ENCODE measurements at places on chromosomes 2 and 18. TPM values are rescaled to one million over a fixed set of nuclear protein-coding genes. Genes with fewer than 3 reads are reported as not detected.
A peak's percentile ranks its signal among the peaks of the same experiment; 100 is the strongest.

DNA sequence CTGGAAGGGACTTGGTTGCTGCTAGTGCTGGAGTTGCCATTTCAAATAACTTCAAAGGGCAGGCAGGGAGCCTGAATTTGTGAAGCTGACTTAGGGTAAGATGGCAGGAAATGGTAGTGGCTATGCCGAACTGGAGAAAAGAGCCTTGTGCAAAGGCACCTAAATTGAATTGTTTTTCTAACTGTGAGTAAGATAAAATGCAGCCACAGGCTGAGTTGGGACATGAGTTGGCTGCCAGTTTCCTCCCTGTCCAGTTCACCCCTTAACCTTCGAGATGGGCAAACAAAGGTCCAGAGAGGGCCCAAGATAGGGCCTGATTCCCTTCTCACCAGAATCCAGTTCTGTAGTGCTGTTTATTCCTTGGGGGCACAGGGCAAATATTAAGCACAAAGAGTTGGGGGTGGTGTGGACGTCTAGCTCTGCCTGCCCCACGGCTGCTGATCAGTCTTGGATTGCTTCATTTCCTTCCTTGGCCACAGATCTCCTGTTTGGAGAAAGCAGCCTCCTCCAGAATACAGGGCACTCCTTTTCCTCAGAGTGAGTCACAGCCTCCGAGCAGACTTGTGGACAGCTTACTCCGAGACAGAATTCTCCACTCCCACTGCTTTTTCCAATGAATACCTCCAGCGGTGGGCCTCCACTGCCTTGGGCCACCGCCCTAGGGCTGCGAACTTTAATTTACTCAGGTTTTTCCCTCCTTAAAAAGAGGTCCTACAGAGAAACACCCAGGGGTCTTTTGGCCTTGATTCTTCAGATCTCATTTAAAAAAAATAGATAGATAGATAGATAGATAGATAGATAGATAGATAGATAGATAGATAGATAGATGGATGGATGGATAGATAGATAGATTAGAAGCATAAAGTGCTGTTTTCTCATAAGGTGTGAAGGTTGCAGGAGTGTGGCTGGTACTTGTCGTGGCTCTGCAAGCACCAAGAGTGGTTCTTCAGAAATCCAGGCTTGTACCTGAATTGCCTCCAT, 18.4 kb upstream of the SLC20A1 start:
- DNase-seq: peak; percentile 78

DNA sequence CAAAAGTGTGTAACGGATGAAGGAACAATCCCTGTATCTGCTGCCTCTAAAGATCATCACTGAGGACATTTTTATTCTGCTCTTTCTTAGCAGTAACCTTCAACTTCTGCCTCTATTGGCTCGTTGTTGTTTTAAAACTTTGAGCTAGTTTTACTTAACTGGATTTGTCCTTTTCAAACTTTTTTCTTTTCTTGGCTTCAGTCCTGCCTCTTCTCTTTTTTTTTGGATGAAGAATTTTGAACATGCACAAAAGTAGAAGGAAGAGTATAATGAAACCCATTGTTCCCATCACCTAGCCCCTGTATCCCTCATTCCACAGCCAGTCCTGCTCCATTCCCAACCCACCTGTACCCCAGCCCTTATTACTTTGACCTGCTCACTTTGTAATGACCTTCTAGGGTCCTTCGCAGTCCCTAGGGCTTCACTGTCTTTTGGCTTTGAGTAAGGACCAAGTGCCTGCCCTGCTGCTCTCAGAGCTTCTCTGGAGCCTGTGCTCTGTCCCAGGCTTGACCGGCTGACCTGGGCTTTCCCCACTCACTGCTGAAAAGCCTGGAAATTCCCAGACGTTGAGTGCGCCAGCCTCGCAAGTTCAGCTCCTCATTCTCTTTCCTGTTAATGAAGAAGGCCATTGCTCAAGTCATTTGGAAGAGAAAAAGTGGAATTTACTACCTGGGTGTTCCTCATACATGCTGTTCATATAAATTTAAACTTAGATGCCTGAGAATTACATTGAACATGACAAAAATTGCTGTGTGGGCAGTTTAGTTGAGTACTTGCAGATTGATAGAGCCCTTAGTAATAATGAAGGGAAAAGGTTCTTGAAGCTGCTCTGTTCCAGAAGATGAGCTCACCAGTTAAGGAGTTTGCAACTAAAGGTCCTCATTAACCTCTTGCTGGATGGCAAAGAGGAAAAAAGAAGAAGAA, 149.3 kb upstream of the ALPP start:
- DNase-seq: no peak

GRCh38 chr2:222653280-222653679, 2.6 kb downstream of the FARSB start:
- no peak for DNase-seq

- DNase-seq: no peak
Measured at GRCh38 chr2:39494784-39495251, 57.7 kb upstream of the MAP4K3 start.

LTBP1 gene
- total RNA-seq: 8.7 TPM

SLC1A4 gene
- 21.1 TPM for total RNA-seq

Measured in suprapubic skin (tissue), 4 donors.